ENCODE measurements at places on chromosomes 6 and 20.

DNA sequence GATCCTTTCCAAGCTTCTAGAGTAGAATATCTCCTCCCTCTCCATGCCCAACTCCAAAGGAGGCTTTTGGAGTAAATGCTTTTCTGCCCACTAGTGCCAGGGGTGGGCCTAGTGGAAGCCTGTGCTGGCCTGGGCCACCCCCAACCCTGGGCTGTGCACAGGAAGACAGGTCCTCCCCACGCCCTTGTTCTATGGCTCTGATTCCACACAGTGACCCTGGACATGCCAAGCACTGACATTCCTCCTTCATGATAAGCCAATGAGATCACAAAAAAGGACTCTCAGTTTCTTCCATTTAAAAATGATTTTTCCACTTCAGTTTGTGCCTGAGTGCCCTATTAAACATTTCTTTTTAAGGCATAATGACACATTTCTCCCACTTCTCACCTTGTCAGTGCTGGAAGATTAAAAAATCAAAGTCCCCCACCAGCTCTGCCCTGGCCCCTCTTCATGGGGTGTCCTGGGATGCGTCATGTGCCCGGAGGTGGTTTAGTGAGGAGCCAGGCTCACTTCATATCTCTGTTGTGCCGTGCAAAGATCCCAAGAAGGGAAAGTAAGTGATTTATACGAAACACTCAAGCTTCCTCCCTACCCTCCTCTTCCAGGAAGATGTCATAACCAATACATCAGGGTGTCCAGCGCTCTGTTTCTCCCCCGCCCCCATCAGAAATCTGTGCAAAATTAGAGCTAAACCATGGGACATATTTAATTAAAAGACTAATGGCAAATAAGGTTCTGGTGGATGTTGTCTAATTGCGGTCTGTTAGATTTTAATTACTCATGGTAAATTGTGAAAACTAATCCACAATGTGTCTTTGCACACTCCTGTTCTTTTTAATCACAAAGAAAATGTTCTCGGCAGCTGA is 255.0 kb downstream of the NRN1 start:
- DNase-seq, result no peak

GRCh38 chr6:138235205-138235604 is 16.9 kb upstream of the PBOV1 start:
- DNase-seq, result no peak

GRCh38 chr6:4606821-4607704 is 169.1 kb upstream of the CDYL start:
- no peak for DNase-seq

GRCh38 chr20:40393197-40394079 is 295.6 kb downstream of the MAFB start:
- DNase-seq, result no peak

- peak; percentile 29 for DNase-seq
These were observed 1.6 kb downstream of the SRSF6 start for GRCh38 chr20:43459022-43459942.

- no peak for DNase-seq
These were observed 963.3 kb downstream of the KIF16B start for GRCh38 chr20:15609921-15610320.

- DNase-seq, result no peak
These were observed 60.4 kb downstream of the RNF144B start for GRCh38 chr6:18447552-18447951.

DNA sequence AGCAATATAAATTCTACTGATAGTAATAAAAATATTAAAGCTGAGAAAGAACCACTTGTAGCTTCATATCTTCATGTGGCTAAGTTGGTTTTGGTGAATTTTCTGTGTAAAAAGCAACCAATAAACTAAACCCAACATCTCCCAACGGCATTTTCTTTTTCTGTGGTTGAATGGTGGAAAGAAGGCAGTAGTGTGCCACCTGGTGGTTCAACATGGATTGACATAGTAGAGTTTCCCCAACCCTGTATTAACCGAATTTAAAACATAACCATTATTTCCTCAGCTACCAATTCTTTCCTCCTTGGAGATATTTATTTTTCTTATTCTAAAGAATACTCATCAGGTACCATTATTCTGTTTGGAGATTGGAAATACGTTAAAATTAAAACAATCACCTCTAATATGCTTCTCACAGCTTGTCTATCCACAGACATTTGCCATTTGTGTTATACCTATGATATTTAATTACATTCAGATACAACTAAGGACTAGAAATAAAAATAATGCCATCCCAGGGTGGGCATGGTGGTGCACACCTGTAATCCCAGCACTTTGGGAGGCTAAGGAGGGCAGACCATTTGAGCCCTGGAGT is 117.1 kb upstream of the EEF1E1 start:
- DNase-seq, result no peak

DNA sequence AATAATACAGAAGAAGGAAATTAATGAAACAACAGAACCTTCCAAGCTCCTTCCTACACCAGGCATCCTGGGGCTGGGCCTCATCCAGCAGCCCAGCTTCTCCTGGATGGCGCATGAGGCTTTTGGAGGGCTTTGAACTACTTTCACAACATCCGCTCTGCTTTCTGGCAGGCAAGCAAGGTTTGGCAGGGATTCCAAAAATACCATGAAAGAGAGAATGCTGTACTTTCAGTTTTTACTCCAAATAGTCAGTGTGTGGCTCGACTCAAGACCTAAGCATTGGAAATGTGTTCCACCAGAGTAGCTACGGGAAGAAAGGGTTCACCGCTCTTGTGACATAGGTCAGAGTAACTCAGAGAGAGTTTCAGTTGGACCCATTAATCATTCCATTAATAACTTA is 125.4 kb downstream of the OPRM1 start:
- no peak for DNase-seq

GRCh38 chr6:3001773-3002293 is 2.1 kb downstream of the NQO2 start:
- no peak for DNase-seq

DNA sequence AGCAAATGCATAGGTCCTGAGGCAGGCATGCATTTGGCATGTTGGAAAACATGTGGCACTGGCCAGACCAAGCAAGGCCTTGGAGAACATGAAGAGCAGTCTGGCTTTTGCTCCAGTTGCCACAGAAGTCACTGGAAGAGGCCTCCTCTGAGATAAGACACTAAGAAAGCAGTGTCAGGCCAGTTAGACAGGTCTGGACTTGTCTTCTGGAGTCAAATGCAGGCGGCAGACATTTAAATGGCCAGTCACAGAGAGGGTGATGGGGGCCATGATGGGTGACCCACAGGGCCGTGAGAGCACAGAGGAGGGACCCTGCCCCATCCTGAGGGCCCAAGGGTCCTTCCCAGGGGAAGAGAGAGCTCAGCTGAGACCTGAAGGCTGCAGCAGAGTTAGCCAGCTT is 26.7 kb upstream of the ADA start:
- DNase-seq, result no peak

- no peak for DNase-seq
These were observed 13.8 kb upstream of the NPEPL1 start for GRCh38 chr20:58678806-58679205.

DNA sequence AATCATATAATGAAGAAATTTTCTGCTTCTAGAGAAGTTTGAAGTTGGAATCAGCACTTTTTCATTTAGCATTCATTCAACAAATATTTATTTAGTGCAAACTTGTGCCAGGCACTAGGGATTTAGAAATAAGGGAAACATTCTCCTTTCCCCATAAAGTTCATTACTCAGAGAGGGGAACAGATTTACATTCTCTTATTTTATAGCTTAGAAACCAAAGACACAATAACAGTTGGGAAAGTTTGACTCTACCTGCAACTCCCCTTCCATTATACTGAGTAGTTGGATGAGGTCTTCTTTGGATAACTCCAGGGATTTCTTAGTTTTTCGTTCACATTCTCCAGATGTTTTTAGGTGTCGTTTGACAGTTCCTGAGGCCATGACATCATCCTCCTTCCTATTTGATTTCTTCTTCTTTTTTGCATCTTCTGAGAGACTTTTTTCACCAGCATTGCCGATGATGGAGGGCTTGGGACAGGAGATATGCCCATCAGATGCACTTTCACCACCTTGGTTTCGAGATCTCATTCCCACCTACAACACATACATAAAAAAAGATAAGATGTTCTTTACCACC is 79.1 kb downstream of the FILIP1 start:
- DNase-seq, result no peak

GRCh38 chr6:45423824-45424450 is 46.2 kb upstream of the SUPT3H start:
- no peak for DNase-seq

- peak; percentile 33 for DNase-seq
These were observed 78.5 kb upstream of the BHLHE23 start for GRCh38 chr20:63085151-63085861.

- no peak for DNase-seq
These were observed 46.8 kb downstream of the DSTN start for GRCh38 chr20:17616480-17617211.

DNA sequence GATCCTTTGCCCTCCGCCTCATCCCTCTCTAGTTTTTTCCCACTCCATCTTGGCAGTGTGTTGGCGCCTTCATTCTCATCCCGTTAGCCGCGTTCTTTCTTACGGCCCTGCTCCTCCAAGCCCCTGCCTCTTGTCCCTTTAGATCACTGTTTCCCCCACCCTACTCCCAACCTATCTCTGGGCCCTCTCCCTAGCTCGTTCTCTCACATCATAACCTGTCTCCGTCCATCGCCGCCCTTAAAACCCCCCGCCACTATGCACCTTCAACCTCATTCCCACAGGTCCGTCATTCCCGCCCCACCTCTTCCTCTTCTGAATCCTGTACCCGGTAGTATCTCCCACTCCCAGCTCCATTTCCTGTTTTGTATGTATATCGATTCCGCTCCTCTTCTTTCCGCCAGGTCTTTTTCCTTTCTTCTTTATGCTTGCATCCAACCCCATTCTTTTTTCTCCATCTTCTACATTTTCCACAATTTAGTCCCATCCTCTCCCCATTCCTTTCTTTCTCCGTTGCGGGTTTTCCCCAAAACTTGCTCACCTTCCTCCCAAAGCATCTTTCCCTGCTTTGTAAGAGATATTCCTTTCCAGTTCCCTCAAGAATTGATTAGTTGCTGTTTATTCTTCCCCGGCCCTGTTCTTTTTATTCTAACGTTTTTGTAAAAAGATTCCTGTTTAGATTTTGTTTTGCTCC is 671 bp downstream of the EFHC1 start:
- no peak for DNase-seq

DNA sequence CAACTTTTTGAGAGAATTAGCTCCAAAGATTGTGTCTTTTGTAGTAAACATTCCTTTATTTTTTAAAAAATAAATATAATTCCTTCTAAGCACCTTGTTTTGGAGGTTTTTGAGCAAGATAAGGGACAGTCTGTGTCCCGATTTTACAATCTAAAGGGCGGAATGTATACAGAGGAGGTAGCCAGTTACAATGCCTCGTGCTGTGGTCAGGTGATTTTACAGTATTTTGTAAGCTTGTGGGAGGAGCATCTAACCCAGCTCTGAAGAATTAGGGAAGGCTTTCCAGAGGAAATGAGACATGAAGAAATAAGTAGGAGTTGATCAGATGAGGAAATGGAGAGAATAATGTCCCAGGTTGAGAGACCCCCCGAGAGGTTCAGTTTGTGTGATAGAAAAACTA is 1.3 kb downstream of the HINT3 start:
- no peak for DNase-seq

- no peak for DNase-seq
These were observed 109.3 kb upstream of the TAB2 start for GRCh38 chr6:149208134-149208601.

GRCh38 chr6:38233161-38233791 is 406.5 kb downstream of the BTBD9 start:
- no peak for DNase-seq

GRCh38 chr20:42920776-42921175 is 268.9 kb downstream of the PTPRT start:
- DNase-seq, result no peak

DNA sequence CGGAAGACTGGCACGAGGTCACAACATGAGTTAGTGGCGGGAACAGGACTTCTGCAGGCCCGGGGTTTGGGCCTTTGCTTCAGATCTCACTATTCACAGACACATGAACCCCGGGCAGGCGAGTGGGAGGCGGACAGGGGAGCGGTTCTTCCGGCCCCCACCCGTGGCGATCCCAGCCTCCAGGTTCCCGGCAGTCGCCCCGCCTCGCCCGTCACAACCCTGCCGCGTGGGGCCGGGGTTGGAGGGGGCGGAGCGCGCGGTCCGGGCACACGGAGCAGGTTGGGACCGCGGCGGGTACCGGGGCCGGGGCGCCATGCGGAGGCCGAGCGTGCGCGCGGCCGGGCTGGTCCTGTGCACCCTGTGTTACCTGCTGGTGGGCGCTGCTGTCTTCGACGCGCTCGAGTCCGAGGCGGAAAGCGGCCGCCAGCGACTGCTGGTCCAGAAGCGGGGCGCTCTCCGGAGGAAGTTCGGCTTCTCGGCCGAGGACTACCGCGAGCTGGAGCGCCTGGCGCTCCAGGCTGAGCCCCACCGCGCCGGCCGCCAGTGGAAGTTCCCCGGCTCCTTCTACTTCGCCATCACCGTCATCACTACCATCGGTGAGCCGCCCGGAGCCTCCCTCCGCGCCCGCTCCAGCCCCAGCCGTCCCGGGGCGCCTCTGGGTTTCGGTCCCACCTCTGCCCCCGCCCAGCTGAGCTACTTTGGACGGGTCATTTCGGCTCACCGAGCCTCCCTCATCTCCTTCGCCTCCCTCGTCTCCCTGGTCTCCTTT is at the start of gene KCNK15:
Gene KCNK15 (plus strand): TSS at position 268 of the 769 bp plus-strand sequence. CDS start 46 bp downstream, at position 314.
- no peak for DNase-seq

DNA sequence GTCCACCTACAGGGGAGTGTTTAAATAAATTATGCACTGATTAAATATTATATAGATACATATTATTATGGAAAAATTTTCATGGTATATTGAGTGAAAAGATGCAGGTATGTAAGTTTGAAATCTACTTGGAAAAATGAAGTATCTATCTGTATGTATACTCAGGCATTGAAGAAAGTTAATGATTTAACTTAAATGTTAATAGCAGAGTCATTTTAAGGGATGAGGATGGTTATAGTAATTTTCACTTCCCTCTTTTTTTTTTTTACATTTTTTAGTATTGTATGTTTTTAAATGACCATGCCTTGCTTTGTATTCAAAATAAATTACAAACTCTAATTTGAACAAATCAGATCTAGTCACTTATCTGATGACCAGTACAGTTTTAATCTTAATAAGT is 43.2 kb upstream of the NOTCH4 start:
- DNase-seq, result no peak

GRCh38 chr6:108120311-108120710 is 45.5 kb upstream of the NR2E1 start:
- no peak for DNase-seq

DNA sequence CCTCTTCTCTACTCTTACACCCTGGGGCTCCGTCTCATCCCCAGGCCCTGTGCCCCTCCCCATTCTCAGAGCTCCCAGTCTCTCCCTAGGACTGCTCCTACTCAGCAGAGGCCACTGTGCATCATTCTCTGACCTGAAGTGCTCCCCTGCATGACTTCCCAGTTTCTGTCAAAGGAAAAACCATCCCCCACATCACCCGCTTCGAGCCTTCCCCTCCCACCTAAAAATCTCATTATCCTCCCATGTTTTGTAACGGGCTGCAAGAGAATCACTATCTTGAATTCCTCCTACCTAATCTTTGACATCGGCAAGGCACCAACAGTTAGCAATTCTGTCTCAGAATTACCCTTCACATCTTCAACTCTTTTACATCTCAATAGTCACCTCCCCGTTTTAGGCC is 463.0 kb downstream of the PRKN start:
- no peak for DNase-seq
